Choroid plexus epithelial cell (primary cell): ENCODE measurements at places on chromosomes 5 and 9.

GRCh38 chr9:18608371-18608770, 134.4 kb downstream of the ADAMTSL1 start:
- DNase-seq: no peak

DNA sequence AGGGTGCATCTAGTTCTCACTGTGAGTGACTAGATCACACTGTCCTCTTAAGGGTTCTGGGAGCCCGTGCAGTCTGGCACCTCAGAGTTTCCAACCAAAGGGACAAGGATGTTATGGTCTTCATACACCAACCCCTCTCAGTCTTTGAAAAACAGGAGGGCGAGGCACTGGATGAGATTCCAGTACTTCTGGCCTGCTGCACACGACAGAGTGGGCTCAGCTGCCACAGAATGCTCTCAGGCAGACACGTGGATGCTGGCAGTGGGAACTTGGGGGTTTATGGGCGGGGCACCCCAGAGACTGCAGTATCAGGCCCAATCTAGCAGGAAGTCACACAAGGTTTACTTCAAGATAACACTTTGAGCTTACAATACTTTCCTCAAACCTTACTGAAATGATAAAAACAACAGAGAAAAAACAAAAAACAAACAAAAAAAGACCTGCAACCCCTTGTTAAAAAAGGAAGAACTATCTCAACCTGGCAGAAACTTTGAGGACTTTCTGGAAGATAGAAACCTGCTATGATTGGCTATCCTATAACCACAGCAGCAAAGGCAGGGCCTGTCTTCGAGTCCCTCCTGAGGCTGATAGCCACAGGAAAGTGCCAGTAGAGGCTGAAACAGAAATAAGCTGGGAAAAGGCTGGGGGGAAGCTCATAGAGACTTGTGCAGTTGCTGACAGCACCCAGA, 28.3 kb upstream of the TGFBR1 start:
- DNase-seq: no peak

- no peak for DNase-seq
Observed at GRCh38 chr5:89302102-89302891, 419.3 kb upstream of the MEF2C start.

DNA sequence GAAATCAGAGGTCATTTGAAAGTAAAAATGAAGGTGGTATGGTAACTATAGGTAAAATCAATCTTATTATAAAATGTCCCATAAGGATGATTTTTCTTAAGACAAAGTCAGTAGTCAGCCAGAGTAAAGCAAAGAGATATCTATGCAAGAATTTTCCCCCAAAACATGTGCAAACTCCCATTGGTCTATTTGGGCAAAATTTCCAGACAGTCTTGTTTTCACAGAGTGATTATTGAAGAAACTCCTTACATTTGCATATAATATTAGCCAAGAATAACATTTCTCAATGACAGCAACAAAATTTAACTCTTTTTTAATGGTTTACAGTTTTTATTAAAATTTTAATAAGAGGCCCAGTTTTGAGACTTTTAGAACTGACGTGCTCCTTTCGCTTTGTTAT, 406.1 kb upstream of the GRAMD2B start:
- no peak for DNase-seq

GRCh38 chr5:109645707-109646192, 44.0 kb upstream of the MAN2A1 start:
- no peak for DNase-seq
